ENCODE measurements at places on chromosomes 1 and 21.
A peak's percentile ranks its signal among the peaks of the same experiment; 100 is the strongest.

DNA sequence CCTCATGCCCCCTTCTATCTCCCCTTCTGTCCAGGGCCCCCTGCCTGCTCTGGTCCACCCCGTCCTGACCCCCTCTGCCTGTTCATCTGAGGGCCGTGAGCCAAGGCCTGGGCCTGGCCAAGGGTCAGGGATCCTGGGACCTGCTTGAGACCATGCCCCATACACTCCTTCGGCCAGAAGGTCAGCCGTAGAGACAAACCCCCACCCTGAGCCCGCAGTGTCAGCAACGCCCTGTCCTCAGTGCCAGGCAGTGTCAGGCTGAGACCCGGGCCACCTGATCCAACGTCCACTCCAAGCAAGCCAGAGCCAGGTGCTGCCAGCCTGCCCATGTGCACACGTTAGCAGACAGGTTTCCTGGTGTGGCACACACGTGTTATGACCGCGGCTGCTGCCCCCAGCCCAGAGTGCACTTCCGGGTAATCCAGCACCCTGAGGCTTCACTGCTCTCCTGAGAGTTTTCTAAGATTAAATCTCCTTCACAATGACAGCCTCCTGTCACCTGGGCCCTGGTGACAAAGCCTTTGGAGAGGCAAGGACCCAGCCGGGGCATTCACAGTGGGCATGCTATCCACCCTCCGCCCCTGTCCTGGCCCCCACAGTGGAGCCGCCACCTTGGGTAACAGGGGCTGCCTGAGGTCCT is 10.1 kb upstream of the SAMD11 start:
- DNase-seq, result peak; percentile 15

GRCh38 chr21:45088116-45088515 is 13.7 kb downstream of the ADARB1 start:
- no peak for DNase-seq

- DNase-seq, result no peak
Measured at GRCh38 chr21:32007456-32007855, 134.6 kb downstream of the HUNK start.

GRCh38 chr1:11942280-11942679 is 7.8 kb downstream of the PLOD1 start:
- no peak for DNase-seq

GRCh38 chr1:19888112-19888511 is 5.9 kb downstream of the OTUD3 start:
- DNase-seq, result no peak

- DNase-seq, result no peak
Measured at GRCh38 chr1:177780096-177780700, 189.7 kb downstream of the SEC16B start.
